ENCODE measurements at places on chromosomes 5 and 9.

DNA sequence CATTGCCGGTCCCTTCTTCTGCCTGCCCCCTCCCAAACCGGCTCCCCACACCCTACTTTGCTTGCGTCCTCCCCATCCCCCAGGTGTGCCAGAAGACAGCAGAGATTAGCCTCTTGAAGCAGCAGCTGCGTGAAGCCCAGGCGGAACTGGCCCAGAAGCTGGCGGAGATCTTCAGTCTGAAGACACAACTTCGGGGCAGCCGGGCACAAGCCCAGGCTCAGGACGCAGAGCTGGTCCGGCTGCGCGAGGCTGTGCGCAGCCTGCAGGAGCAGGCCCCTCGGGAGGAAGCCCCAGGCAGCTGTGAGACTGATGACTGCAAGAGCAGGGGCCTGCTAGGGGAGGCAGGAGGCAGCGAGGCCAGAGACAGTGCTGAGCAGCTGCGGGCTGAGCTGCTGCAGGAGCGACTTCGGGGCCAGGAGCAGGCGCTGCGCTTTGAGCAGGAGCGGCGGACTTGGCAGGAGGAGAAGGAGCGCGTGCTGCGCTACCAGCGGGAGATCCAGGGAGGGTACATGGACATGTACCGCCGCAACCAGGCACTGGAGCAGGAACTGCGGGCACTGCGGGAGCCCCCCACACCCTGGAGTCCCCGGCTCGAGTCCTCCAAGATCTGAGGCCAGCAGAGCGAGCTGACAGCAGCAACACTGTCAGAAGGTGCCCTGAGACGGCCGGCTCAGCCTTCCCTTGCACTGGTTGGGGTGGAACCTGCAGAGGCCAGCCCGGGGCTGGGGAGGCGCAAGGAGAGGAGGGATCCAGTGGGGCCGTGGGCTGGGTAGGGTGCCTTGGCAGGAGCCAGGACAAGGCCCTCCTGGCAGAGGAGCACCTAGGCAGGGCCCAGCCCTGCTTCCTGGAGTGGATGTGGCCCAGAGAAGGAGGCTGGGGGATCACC, 8.3 kb downstream of the N4BP3 start:
- no peak for DNase-seq

DNA sequence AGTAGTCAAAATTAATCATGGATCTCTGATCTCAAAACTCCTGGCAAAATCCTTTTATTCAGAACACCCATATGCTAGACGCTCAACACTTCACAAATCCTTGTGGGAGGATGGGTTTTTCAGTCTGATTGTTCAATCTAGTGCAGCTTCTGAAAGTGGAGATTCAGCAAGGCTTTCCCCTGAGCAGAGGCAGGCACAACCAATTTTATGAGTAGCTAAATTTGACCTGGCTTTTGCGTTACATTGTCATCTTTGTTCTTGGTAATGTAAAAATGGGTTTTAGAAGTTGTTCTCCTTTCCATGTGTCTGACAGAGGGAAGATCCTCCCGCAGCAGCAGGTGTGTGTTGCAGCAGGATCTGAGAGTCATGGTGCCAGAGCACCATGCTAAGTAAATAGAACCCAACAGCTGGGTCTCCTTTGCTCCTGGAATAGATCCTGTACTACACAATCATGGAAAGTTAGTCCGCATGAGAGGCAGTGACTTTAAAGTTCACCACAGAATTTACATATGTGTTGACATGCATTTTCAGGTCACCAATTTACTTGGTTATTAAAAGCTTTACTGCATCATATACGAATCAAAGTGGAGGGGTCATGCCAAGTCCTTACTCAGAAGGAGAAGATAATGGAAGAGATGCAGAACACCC, 70.1 kb upstream of the MEF2C start:
- no peak for DNase-seq

- no peak for DNase-seq
These were observed at the start of gene PRRX2 for GRCh38 chr9:129665389-129665775. PRRX2 (plus strand) TSS chr9:129665647; CDS start chr9:129665868, 221 bp downstream.

- no peak for DNase-seq
These were observed 151.5 kb upstream of the DAPK1 start for GRCh38 chr9:87346061-87346665.

GRCh38 chr5:151130235-151130921, 27.2 kb downstream of the ANXA6 start:
- no peak for DNase-seq

- DNase-seq = no peak
These were observed 10.0 kb upstream of the SEPTIN8 start for GRCh38 chr5:132787076-132787475.

DNA sequence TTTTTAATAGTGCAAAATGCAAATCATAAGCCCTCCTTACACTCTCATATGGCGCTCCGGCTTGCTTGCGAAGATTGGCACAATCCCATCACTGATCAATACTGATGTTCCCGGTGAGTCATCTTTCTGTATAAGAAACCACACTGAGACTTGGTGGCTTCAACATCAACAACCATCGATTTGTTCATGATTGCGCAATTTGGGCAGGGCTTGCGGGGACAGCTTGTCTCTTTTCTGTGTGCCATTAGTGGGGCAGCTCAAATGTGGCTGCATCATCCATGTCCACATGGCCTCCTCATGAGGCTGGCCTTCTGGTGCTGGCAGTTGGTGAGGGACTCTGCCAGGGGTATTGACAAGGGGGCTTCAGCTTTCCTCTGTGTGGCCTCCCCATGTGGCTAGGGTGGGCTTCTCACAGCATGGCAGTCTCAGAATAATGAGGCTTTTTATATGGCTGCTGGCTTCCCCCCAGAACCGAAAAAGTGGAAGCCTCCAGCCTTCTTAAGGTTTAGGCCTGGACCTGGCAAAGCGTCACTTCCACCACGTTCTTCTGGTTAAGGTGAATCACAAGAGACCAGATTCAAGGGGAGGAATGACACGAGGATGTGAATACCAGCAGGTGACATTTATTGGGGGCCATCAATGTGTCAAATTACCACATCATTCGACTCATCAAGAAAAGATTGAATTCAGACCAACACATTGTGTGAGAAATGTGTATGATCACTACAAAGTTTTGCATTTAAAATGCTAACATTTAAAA, 79.5 kb upstream of the NFIL3 start:
- DNase-seq = no peak

Measured in activated CD8-positive, alpha-beta memory T cell treated with anti-CD3 and anti-CD28 coated beads, Interleukin-2, amount 10 ng/mL, durations not matched to agents 7 days and 5 days (primary cell).